ENCODE measurements at places on chromosomes 7 and 10.

DNA sequence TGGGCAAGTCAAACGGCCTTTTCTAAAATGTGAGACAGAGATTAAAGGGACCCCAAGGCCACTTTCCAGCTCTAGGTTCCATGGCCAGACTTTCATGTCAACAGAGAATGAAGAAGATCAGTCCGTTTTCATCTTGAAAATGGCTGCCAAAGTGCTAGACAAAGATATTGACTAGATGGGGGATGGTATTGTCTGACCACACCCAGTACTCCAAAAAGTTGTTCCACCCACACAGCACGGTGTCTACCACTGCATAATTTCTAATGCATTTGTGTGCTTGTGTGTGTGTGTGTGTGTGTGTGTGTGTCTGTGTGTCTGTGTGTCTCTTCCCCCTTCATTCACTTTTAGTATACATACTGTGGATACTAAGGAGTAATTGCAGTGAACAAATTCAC, 1.3 kb downstream of the COL1A2 start:
- peak; percentile 71 for DNase-seq

GRCh38 chr10:11165591-11166543, 148.2 kb downstream of the CELF2 start:
- DNase-seq, result peak; percentile 81

- no peak for DNase-seq
Measured at GRCh38 chr7:152969335-152969734, 209.8 kb downstream of the ACTR3B start.

- no peak for DNase-seq
Measured at GRCh38 chr10:32923134-32923533, 34.9 kb downstream of the ITGB1 start.

GRCh38 chr10:44723619-44724325, 187.4 kb upstream of the TMEM72 start:
- DNase-seq, result no peak

- peak; percentile 57 for DNase-seq
Measured at GRCh38 chr10:7264313-7264756, 146.5 kb downstream of the SFMBT2 start.

DNA sequence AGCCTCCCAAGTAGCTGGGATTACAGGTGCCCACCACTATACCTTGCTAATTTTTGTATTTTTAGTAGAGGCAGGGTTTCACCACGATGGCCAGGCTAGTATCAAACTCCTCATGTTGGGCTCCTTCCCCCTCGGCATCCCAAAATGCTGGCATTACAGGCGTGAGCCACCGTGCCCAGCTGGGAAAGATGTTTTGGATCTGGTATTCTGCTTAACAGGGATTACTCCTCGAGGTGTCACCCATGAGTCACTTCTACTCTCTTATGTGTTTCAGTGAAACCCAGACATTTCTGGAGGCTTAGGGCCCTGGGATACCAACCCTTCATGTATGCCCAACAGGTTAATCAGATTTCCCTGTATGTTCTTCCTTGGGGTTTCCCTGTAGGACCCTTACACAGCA, 11.8 kb upstream of the OPN4 start:
- no peak for DNase-seq

DNA sequence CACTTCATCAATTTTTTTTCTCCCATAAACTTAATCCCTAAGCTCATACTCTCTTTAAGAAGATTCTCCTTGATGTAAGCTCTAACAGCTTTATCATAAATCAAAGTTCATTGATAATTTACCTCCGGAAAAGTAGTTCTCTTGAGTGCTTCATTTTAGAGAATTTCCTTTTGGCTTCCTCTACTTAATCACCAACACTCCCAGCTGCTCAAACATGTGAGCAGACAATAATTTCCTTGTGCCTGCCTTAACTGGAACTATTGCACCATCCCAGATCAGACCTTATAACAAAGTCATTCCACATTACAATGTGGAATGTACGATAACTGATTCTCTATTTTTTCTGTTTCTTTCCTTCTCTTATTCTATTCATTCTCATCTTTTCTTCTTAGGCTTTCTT, 5.9 kb downstream of the FEZF1 start:
- DNase-seq, result peak; percentile 4

DNA sequence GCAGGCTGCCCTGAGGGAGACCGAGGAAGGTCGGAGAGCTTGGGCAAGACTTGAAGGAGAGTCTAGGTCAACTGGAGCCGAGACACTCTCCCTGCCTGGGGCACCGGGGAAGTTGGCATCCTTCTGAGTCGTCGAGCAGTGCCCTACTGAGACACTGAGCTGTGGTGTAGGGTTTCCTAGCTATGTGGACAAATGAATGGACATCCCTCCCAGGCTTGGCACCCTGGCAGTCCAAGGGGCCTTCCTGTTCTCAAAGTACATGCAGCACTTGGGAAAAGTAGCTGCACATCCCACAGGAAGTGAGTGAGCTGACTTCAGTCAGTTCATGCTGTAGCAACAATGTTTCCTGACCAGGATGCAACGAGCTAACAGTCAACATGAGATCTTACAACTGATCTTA, 57.2 kb upstream of the INPP5A start:
- DNase-seq, result no peak

- DNase-seq, result no peak
Measured at GRCh38 chr10:104479906-104480593, 126.4 kb downstream of the CFAP58 start.

GRCh38 chr7:31775556-31775955, 88.5 kb downstream of the PPP1R17 start:
- DNase-seq, result peak; percentile 9

DNA sequence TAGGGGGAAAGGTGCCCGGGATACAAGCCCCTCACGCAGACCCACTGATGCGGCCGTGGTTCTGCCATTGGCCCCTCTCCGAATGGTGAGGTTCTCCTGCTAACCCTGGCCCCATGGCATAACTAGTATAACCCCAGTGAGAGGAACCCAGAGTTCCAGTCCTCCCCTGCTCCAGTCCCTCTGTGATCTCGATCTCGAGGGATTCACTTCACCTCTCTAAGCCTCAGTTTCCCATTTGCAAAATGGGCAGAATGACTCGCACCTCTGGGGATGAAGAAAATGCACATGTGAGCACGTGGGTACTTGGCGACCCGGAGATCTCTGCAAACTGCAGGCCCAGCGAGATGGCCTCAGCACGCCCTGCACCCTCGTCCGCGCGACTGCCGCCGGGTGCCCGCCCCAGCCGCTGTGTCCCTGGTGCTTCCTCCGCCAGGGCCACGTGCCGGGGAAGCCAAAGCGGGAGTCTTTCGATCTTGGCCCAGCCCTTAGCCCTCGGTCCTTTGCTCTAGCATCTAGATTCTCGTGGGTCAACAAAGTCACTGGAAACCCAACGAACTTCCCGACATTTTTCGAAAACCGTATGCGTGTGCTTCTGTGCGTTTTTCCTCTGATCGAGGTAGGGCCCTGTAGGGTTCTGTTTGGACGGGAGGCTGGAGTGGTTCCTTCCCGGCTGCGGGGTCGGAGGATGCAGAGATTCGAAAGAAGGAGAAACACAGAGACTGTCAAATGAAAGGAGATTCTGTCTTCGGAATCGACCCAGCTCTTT, 169.8 kb downstream of the UBE2H start:
- peak; percentile 72 for DNase-seq

DNA sequence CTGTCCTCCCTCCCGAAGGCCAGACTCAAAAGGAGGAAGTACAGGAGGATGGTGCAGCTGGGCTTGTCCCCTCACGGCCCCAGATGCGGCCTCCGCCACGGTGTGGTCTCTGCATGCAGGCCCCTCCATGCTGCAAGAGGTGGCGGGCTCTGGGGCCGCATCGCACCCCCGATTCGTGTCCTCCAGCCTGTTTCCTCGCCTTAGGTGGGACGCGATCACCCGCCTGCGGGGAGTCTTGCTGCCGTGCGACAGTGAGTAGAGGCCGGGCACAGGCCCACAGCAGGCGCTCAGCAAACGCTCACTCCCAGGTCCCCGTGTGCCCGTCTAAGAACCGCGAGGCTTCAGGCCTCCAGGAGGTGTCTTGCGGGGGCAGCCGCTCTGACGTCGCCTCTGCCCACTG, 13.9 kb upstream of the FAM20C start:
- DNase-seq, result no peak

- DNase-seq, result no peak
Measured at GRCh38 chr10:102679596-102679995, 34.6 kb downstream of the ARL3 start.

GRCh38 chr7:23285657-23286646, 13.2 kb upstream of the MALSU1 start:
- DNase-seq, result no peak

DNA sequence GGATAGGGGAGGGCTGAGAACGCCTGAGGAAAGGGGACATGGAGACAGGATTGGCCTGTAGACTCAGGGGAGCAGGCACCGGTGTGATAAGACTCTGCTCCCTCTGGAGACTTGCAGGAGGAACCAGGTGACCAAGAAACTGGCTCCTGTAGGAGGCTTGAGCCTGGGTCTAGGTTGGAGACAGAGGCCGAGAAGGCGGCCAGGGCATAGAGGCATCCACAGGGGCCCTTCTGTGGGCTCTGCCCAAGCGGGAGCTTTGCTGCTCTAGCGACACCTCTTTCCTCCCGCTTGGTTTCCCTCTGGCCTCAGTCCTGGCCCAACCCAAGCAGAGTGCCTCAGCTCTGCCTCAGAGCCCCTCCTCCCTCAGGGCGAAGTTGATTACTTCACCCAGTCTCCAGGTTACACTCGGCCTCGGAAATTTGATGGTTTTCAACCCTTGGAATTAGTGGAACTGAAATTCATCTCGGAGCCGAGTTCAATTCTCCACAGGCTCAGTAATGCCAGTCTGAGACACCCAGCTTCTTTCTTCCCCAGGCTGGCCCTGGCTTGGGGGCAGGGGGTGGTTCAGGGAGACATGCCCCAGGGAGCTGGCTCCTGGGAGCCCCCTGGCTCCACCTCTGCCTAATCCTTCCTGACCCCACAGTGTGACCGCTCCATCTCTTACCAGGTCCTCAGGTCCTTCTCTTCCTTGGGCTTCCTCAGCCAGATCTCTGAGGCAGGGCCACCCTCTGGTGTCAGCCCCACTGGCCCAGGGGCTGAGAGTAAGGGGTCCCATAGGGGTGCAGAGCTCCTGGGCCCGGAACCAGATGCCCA, 60.4 kb downstream of the PAX2 start:
- no peak for DNase-seq

- no peak for DNase-seq
Measured at GRCh38 chr10:15336211-15336610, 34.9 kb downstream of the FAM171A1 start.

DNA sequence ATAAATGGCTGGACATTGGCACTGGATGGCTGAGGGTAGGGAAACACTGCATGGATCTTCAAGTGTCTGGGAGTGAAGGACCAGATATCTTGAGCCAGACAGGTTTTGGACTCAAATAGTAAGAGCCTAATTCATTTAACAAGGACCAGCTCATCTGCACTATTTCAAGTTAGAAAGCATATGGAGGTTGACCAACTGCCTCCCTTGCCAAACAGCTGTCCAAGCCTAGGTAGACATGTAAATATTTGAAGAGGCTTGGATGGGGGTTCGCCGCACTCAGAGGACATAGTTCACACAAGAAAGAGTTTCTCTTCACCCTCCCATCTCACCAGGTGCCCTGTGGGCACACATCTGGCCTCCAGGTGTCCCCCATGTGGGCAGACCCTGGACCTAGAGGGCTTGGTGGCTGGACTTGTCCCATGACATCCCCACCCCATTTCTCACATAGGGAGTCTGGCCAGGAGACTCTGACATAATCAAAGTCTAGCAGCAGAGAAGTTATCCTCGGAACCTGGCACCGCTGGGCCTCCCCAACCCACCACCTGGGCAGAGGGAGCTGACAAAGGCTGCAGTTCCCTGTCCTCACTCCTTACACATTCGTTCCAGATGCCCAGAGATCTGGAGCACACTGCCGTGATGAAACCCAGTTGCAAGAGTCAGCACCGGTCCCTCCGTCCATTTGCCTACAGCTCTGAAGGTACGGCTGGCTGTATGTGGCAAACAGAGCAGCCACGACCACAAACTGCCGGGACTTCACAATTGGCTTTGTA, 116.9 kb upstream of the GDF10 start:
- no peak for DNase-seq

- DNase-seq, result peak; percentile 37
Measured at GRCh38 chr10:125538947-125539731, 143.8 kb downstream of the TEX36 start.

DNA sequence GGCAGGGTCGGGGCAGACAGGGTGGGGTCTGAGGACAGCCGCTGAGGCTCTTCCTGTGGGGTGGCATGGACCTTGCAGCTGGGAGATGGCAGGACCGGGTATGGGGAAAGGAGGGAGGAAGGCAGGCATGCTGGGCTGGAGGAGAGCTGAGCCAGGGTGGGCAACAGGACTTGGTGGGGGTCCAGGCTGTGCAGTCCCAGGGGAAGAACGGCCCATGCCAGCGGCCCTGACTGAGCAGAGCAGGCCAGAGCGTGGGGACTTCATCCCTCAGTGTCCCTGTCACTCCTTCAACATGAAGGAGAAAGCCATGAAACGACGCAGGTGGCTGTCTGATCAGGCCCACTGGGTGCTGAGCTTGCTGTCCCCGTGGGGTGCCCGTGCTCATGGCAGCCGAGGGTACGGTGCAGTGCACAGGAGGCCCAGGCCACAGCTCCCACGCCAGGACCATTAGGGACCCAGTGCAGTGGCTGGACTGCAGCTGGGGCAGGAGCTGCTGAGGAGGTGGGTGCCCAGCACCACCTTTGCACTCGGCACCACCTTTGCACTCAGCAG, 519.6 kb downstream of the PTPRN2 start:
- no peak for DNase-seq

DNA sequence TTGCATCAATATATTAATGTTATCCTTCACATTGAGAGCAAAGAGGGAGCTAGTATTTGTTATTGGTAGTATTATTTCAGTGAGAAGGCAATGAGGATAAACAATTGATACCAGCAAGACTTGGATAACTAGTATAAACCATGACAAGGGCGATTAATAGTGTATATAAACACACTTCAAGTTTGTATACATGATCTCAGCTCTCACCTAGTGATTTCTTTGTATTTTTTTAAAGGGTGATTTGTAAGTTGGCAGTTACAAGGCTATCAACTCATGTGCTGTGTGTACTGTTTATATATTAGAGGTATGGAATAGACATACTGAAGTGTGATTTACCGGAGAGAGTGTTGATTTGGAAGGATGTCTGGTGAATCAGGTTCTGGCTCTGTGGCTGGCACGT, 88.0 kb downstream of the SNX10 start:
- no peak for DNase-seq

GRCh38 chr7:80703272-80703671, 64.8 kb downstream of the CD36 start:
- DNase-seq, result no peak

- no peak for DNase-seq
Measured at GRCh38 chr7:292826-293225, 2.9 kb downstream of the FOXL3 start.

DNA sequence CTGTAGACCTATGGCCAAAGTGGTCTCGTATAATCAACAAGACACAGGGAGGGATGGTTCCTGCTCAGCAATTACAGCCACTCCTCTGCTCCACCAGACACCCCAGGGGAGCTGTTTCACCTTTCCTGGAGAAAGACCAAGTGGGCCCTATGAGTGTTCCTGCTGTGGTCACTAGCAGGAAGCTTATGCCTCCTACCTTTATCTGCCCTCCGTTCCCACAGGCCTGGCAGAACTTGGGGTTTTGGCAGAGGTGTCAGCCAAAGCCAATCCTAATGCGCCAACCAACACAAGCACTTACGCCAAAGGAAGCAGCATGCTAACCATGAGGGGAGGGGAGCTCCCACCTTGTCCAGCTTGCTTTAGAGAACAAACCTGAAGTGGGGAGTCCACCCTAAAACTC, 31.2 kb downstream of the XPNPEP1 start:
- DNase-seq, result no peak

GRCh38 chr10:35870665-35871310, 228.7 kb upstream of the FZD8 start:
- DNase-seq, result no peak

- DNase-seq, result no peak
Measured at GRCh38 chr10:12372846-12373245, 23.5 kb downstream of the CAMK1D start.
